ENCODE measurements at places on chromosomes 7 and 10.

GRCh38 chr7:111486472-111487142 is 75.7 kb downstream of the IMMP2L start:
- DNase-seq = peak; percentile 43

GRCh38 chr10:21308946-21309345 is 216.5 kb downstream of the SKIDA1 start:
- no peak for DNase-seq

- DNase-seq = no peak
Measured at GRCh38 chr7:102284399-102284798, 2.3 kb upstream of the SH2B2 start.

DNA sequence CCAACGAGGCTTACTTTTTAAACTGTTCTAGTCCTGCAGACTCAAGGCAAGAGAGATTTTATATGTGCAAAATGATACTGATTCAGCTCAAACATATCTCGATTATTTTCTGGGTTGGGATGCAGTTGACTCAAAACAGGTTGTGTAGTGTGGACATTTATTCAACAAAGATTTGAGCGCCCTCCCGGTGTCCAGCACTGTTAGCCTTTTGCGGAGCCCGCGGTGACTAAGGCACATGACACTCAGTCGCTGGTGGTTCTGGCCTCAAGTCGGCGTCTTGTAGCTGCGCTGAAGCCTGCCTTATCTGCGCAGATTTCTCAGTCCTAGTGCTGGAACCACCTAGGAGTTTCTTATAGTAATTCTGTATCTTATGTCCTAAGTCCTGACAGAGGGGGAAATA is 938 bp upstream of the CADPS2 start:
- DNase-seq = peak; percentile 63

DNA sequence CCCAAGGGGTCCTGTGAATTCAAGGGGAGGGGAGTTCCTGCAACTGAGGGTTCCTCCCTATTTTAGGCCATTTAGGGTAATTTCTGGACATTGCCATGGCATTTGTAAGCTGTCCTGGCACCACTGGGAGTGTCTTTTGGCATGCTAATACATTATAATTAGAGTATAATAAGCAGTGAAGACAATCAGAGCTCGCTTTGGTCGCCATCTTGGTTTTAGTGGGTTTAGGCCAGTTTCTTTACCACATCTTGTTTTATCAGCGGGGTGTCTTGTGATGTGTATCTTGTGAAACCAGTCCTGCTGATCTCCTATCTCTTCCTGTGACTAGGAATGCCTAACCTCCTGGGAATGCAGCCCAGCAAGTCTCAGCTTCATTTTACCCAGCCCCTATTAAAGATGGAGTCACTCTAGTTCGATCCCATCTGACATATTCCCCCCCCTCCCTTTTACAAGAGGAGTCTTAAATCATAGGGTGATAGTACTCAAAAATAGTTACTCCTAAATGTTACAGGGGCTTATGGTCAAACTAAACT is 43.2 kb downstream of the SVOPL start:
- no peak for DNase-seq

- DNase-seq = no peak
Measured at GRCh38 chr10:13505052-13505680, 23.6 kb downstream of the BEND7 start.

- DNase-seq = no peak
Measured at GRCh38 chr7:85215098-85215497, 28.2 kb upstream of the SEMA3D start.

DNA sequence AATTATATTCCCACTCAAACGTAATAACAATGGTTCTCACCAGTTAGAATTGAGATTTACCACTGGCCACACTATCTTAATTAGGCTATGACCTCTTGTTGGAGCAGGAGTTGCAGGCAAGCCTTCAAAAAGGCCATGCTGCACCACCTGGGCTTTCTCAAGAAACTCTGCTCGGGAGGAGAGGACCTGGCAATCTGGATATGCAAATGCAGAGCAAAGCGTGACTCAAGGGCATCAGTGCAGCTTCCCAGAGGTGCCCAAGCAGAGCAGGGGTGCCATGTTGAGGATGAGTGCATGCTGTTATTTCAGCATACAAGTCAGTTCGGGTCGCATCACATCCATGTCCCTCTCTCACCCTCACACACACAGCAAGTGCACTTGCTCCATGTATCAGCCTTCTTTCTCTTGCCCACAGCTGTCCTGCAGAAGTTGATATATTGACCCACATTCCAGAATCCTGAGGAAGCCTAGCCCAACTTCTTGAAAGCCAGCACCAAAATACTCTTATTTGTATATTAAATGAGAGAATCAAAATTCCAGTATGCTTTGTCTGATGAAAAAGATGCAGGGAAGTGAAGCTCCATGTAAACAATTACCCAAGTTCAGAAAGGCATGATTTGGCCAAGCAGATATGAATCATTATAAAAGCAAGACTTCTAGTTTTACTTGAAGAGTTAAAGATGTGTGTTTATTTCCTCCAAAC is 55.7 kb upstream of the IL6 start:
- peak; percentile 57 for DNase-seq

- DNase-seq = no peak
Measured at GRCh38 chr7:45971171-45971570, 50.1 kb upstream of the IGFBP3 start.

GRCh38 chr7:43010061-43010460 is 77.9 kb downstream of the MRPL32 start:
- DNase-seq = no peak

GRCh38 chr10:132485391-132485790 is 52.2 kb upstream of the INPP5A start:
- DNase-seq = no peak

- DNase-seq = peak; percentile 94
Measured at GRCh38 chr10:126062131-126063032, 166.0 kb downstream of the FANK1 start.

DNA sequence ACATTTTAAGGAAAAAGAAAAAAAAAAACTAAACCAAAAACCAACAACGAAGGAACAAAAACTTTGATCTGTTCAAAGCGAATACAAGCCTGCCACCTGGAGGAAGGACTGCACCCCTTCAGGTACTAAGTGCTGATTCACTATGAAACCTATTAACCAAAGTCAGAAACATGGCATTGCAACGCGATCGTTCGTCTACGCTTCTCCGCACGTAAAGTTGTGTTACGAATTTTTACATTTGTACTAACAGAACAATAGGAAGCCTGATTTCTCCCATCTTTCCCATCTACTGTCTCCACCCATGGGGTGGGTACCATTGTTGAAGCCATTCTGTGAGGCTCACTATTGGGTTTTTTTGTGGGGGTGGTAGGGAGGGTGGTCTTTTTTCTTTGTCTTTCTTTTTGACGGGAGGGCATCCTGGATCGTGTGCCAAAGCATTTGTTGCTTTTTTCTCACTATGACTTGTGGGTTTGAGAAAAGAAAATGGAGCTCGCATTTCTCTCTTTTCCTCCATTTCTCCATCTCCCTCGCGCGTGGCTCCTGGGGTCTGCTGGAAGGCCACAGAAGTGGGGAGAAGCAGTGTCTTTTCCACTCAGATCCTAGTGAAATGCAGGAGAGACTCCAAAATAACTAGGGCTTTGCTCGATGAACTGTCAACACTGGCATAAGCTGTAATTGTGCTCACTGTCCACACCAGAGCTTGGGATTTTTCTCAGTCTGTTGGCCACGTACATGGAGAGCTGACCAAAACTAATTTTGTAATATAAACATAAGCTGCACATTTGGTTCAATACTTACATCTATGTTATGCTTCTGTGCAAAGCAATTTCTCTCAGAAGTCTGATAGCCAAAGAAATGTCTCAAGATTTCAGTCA is 100.9 kb upstream of the YAE1 start:
- DNase-seq = peak; percentile 67

DNA sequence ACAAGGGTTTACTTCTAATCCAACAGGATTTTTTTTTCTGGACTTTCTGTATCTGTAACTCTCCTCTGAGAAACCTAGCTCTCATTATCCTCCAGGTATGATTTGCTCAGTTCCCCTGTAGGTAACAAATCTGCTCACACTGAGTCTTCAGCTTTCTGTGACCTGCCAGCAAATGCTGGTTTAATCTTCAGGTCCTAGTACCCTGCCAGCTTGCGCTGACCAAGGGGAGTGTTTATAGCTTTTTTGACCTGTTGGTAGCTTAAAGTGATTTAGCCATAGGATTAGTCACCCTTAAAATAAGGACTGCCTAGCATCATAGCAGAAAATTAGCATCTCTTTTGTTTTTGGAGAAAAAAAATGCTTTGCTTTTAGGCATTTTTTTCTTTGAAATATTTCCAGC is 22.4 kb downstream of the SND1 start:
- DNase-seq = no peak

- DNase-seq = no peak
Measured at GRCh38 chr7:29177963-29178600, 16.5 kb upstream of the CHN2 start.

DNA sequence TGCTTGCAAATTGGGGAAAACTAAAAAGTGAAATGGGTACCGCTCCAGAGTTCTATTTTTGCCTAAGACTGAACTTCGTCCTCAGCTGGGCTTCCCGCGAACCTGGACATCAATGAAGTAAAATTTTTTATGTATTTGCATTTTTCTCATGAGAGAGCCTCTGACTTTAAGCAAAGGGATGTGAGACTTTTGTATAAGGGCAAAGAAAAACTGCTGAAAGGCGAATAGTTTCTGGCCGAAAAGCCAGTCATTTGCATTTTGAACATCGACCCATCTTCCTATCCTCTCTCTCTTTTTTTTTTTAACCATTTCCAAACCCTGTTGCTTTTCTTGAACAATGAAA is 573 bp downstream of the PMPCB start:
- DNase-seq = no peak

- DNase-seq = peak; percentile 40
Measured at GRCh38 chr10:21496343-21497176, 28.9 kb downstream of the SKIDA1 start.

DNA sequence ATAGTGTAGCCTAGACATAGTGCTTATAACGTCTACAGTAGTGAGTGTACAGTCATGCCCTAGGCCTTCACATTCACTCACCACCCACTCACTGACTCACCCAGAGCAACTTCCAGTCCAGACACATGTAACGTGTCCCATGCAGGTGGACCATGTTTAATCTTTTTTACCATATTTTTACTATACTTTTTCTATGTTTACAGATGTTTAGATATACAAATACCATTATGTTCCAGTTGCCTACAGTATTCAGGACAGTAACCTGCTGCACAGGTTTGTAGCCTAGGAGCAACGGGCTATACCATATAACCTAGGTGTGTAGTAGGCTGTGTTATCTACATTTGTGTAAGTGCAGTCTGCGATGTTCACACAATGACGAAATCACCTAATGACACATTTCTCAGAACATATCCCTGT is 11.0 kb downstream of the MPP7 start:
- peak; percentile 24 for DNase-seq

DNA sequence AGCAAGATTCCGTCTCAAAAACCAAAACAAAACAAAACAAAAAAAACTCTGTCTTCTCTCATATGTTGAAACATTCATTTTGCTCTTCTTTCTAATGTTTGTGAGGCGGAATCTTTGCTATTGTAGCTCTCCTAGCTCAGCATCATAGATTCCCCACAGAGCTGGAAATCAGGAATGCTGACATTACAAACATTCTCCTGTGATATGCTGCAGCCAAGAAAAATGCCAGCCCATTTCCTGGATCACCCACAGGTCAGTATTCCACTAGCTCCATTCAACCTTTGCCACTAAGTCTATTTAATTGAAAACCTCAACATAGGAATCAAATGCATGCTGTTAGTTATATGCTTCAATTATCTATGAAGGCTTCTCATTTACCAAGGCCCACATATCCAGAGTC is 186.3 kb downstream of the IPMK start:
- DNase-seq = no peak

DNA sequence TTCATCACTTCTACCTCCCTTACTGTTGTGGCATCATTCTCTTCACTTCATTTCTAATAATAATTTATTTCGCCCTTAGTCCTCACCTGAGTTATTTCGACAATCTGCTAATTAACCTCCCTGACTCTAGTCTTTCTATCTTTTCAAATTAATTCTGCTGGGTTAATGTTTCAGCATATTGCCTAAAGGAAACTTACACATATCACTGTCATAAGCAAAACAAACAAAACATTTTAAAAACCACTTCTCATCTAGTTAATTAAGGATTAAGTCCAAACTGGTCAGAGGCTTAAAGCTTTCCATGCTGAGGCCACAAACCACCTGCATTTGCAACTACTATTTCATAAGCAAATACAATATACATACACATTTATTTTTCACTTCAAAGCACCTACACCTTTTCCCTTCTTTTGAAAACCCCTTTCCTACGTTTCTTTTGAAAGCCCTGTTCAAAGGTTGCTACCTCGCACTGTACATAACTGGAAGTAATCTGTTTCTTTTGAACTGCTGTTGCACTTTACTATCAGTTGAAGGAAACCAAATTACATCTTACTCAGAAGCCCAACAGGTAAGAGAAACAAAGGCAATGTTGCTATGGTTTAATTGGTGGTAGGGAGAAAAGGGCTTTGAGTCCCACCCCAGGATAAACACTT is 10.3 kb downstream of the SEM1 start:
- no peak for DNase-seq

GRCh38 chr7:25249772-25250171 is 21.5 kb upstream of the NPVF start:
- DNase-seq = no peak

- DNase-seq = no peak
Measured at GRCh38 chr10:14801723-14802122, 27.0 kb upstream of the FAM107B start.

DNA sequence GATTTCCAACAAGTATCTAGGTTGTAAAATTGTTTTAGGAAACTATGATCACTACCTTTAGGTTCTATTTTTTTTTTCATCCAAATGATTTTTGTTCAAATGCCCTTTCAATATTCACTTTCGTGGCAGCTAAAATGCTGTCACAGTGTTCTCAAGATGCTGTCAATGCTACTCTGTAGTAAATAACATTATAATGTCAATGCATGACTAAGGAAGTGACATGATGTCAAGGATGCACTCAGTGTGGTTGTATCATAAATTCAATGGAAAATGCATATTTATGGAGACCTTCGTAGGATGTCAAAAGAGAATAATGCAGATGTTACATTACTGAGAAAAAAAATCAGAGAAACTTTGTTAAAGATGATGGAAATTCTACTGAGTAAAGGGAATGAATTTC is 673.8 kb downstream of the ANKRD7 start:
- DNase-seq = no peak

DNA sequence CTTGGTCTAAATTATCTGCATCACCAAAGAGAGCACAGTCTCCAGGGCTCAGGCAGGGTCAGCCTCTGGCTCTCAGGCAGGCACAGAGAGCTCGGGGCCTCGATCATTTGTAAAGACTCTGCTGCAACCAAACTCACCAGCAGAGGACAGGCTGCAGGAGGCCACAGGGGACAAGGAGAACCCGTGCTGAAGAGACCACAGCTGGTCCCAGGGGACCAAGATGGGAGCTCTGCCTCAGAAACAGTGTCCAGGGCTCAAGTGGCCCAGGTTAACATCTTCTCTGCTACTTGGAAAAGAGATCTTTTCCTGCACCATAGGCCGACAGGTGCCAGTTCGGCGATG is 543.2 kb downstream of the PTPRN2 start:
- DNase-seq = no peak
